Right renal cortex interstitium (tissue), 3 donors: ENCODE measurements at places on chromosomes 6 and 20. TPM values are rescaled to one million over a fixed set of nuclear protein-coding genes. Genes with fewer than 3 reads are reported as not detected.

DNA sequence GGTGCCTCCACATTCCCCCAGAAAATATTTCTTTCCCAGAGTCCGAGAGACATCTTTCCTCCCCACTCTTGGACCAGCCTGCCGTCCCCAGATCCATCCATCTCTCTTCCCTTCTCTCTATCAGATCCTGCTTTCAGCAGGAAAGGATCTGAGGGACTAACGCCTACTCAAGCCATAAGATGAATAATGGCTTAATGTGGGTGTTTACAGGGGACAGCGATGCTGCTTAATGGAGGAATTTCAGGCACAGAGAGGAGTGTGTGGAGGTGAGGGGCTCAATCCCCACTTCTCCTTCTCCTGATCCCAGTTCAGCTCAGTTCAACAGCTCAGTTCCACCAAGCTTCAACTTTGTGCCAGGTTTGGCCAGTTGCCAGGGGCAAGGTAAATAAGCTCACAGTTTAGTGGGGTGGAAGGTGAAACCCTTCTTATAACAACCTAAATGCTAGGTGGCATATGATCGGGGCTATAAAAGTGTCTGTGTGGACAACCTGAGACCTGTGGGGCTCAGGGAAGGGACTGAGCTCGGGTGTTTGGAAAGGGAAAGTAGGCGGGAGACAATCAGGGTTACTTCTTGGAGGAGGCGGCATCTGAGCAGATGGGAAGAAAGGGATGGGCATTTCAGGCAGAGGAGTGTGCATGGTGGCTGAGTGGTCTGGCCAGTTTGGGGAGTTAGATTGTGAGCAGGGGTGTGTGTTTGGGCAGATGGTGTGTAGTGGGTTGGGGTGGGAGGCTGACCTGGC is 55.8 kb downstream of the CDH22 start:
- DNase-seq: no peak

- DNase-seq: no peak
Measured at GRCh38 chr20:37915434-37915787, 12.5 kb downstream of the VSTM2L start.

- no peak for DNase-seq
Measured at GRCh38 chr20:45301824-45302271, 4.8 kb upstream of the RBPJL start.

DNA sequence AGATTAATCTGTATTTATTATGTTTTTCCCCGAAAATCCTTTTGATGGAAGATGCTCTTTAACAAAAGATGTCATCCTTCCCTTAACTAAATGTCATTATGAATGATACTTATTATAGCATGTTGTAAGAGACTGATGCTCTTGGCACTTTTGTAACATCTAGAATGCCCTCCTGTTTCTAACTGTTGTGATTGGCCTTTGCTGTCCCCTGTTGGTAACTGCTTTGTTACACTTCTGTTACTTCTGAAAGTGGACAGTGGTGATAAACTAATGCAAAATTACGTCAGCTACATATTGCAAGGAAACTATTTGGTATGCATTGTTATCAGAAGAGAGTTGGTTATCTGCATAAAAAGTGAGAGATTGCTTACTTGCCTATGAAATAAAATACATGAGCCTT is 5.8 kb downstream of the TTK start:
- no peak for DNase-seq

DNA sequence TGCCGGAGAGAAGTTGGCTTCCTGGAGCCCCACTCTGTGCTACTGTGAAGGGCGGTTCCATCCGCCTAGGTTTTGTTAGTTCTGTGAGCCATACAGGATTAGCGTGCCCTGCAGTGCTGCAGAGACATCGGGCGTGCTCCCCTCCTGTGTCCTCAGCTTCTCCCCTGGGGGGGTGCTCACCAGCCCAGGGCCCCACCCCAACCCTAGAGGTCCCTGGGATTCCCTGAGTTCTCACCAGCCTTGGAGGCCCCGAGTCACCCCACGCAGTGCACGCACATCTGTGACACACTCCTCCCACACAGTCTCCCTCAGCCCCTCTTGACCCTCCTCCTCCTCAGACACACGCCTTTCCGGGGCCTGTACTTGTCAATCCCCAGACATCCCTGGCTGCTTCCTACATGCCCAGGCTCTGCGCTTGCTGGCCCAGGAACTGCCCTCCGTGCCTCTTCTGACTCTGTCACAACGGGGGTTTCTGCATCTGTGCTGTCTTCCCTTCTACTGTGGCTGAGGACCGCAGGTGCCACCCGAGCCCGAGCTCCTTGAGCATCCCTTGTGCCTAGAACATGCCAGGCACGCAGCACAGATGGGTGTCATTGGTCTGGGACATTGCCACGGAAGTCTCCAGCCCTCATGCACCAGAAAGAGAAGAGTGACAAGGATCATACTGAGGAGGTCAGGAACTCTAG is 123.2 kb upstream of the RPS6KA2 start:
- DNase-seq: no peak

DNA sequence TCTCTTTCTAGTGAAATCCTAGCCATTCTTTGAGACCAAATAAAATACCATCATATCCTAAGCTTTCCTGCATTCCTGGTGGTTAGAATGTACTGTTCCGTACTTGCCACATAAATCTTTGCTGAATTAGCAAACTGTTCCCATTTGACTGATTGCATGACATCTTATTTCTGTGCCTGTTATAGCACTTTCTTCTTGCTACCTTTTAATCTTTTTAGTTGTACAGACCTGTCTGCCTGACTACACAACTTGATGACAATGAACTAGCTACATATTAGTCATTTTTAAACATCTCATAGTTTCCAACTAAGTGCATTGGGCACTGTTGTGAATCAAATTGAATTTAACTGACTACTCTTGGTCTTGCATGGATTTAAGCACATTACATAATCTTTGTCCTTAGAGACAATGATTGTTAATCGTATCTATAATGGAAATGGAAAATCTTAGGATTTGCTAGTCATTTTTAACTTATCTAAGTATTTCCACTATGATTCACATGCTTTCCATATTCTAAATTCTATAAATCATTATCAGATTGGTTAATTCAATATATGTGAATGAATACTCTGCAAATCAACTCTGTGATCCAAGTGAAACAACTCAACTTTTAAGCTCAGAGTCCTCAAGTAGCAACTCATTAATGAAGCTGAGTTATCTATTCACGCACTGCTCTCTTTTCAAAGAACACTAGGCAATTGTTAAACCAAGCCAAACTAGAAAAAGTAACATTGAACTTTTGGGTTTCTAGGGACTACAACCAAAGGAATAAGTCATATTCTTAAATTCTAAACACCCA is 109.0 kb downstream of the TNFRSF21 start:
- no peak for DNase-seq

DNA sequence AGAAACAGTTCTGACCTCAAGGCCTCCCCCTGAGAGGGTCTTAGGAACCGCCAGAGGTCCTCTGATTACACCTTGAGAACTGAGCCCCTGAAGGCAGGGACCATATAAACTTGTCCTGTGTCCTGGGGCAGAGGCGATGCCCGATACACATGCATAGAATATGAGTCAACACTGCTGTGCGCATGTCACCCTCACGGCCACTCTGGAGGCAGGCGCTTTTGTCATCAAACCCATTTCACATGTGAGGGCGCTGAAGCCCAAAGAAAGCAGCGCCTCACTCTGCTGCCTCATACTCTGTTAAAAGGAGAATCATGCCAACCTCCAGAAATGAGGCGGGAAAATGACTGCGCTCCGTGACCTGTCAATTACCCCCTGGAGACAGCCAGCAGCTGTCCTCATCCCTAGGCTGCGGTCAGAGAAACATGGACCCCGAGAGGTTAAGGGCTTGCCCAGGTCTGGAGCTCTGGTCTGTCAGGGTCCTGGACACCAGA is 158.3 kb downstream of the GRM4 start:
- no peak for DNase-seq

- DNase-seq: no peak
Measured at GRCh38 chr6:136764517-136764993, 27.7 kb downstream of the MAP3K5 start.

Gene LRFN2
- 1.0 TPM for polyA plus RNA-seq

Gene TGM6
- polyA plus RNA-seq: not detected

Gene AVP
- polyA plus RNA-seq: not detected

Gene EYA2
- polyA plus RNA-seq: 0.49 TPM

GRCh38 chr6:28251661-28252008 is 434 bp downstream of the ZKSCAN4 start:
- DNase-seq: no peak

- no peak for DNase-seq
Measured at GRCh38 chr6:18259675-18260447, 4.5 kb downstream of the DEK start.

Gene HLA-DQA1
- 7.4 TPM for polyA plus RNA-seq

- DNase-seq: no peak
Measured at GRCh38 chr20:55057779-55058415, 582.5 kb downstream of the DOK5 start.

DNA sequence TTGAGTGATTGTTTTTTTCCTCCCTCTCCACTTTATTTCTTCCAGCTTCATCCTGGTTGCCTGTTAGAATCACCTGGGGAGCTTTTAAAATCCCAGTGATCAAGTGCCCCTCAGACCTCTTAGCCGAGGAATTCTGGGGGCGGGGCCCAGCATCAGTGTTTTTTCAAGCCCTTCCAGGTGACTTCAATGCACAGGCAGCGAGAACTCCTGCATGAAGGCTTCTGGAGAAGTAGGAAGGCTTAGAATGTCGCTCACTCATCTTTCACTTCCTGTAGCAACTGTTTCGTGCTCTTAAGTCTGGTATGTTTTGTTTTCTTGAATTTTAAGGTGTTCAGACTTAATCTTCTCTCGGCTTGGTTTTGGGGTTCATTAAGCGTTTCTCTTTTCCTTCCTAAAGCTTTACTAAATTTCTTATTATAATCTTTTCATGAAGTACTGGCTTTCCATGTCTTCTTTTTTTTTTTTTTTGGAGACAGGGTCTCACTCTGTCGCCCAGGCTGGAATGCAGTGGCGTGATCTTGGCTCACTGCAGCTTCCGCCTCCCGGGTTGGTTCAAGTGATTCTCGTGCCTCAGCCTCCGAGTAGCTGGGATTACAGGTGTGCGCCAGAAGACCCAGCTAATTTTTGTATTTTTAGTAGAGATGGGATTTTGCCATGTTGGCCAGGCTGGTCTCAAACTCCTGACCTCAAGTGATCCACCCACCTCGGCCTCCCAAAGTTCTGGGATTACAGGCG is 30.9 kb upstream of the TULP1 start:
- DNase-seq: no peak

GRCh38 chr6:97064578-97064977 is 140.1 kb downstream of the KLHL32 start:
- no peak for DNase-seq

Gene GSTA3
- polyA plus RNA-seq: 0.74 TPM

Gene COL21A1
- 111 TPM for polyA plus RNA-seq

- DNase-seq: no peak
Measured at GRCh38 chr20:16095226-16095625, 478.0 kb downstream of the KIF16B start.

DNA sequence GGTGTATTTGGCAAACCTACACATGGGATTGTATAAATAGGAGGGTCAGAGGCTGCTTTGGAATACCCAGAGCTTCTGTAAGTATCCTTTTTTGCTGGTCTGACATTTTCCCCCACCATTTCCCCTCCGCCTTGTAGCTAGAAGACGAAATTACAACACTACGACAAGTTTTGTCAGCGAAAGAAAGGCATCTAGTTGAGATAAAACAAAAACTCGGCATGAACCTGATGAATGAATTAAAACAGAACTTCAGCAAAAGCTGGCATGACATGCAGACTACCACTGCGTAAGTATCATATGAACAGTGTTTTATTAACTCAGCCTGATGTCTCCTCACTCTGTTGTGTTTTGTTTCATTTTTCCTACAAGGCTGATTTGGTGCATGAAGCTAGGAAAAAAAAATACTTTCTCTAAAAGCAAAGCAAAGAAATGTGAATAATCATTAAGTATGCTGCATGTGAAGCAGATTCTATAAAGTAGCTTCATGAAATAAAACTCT is 72.7 kb downstream of the HDDC2 start:
- no peak for DNase-seq

GRCh38 chr6:138677538-138677937 is 96.0 kb upstream of the CCDC28A start:
- DNase-seq: no peak

- DNase-seq: no peak
Measured at GRCh38 chr6:39765508-39766065, 26.6 kb upstream of the DAAM2 start.

DNA sequence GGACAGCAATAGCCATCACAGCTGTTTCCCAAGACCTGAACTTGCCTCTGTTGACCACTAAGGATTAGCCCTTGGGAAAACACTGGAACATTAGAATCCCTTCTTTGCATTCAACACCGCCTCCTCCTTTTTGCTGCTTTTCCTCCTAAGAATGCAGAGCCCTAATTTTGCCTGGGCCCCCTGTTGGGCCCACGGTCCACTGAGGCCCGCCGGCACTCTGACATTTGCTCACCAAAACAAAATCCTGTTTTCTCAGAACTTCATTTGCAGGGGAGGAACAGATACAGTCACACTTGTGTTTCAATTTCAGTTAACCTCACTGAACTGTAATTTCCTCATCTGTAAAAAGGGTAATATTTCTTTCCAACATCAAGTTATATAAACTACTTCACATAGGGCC is 116.0 kb upstream of the JARID2 start:
- no peak for DNase-seq

DNA sequence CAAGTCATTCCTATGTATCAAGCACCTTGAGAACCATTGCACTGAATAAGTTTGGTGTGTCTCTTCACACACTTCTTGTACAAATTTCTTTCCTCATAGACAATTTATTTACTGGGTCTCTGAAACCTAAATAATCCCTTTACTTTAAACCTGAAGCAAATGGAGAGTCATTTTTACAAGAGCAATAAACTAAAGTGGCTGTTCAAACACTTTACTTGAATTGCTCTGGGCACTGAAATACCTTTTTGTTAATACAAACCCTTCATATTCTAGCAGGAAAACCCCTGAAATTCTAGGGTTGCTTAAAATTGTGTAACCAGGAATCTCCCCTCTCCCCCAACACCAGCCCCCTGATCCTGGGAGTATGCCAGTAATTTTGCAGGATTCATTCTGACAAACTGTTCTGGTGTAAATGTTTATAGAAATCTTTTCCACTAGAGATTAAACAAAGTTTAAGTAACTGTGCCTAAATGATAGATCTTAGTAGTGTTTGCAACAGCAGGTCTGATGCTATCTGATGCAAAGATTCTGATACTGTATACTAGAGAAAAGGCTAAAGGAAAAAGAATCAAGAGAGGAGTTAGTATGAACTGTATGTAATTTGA is 13.4 kb downstream of the RSPO3 start:
- DNase-seq: no peak

- no peak for DNase-seq
Measured at GRCh38 chr6:845566-845965, 152.6 kb upstream of the EXOC2 start.
